ENCODE measurements at places on chromosomes 6 and 20. TPM values are rescaled to one million over a fixed set of nuclear protein-coding genes. Genes with fewer than 3 reads are reported as not detected.

PPP1R3G gene
- total RNA-seq = 3.3 TPM

PRR18 gene
- total RNA-seq = not detected

TPX2 gene
- 21.0 TPM for total RNA-seq

LST1 gene
- total RNA-seq = not detected

GPLD1 gene
- under 0.01 TPM for total RNA-seq

- no peaks in the 10 kb centered on the region for H3K36me3 ChIP-seq
- H3K27ac ChIP-seq = no peak within 1 kb of the TSS
- no peaks in the 10 kb centered on the region for H3K27me3 ChIP-seq
- DNase-seq = peak; percentile 43
Observed at GRCh38 chr6:24935366-24936152, at the start of gene RIPOR2. Gene RIPOR2 (minus strand): TSS chr6:24935960. CDS start chr6:24935898, 62 bp downstream.

DNA sequence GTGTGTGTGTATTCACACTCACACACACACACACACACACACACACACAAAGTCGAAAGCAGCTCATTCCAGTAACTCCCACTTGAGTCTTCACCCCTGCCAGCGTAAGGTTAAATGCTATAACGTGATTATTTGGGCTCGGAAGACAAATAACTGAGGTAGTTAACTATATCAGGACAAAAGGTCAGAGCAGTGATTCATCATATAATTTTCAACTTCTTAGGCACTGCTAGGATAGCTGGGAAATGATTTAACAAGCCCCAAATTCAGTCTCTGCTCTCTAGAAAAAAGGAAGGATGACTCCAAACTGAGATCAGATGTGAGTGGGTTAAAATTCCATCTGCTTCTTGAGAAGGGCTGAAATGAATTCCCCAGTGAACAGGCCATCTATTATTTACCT is 30.7 kb downstream of the HDGFL1 start:
- no peak overlapping the region for H3K27ac ChIP-seq
- no peak overlapping the region for H3K4me3 ChIP-seq
- peak; percentile 8 for DNase-seq
- H3K36me3 ChIP-seq = no peaks in the 10 kb centered on the region

GRCh38 chr20:63488315-63489251 is 10.3 kb downstream of the EEF1A2 start:
- DNase-seq = no peak
- no peak overlapping the region for H3K4me3 ChIP-seq
- H3K4me1 ChIP-seq = no peaks in the 10 kb centered on the region
- H3K27ac ChIP-seq = no peak overlapping the region
- H3K27me3 ChIP-seq = peaks cover 7% of the 10 kb centered on the region
- H3K36me3 ChIP-seq = no peaks in the 10 kb centered on the region

DNA sequence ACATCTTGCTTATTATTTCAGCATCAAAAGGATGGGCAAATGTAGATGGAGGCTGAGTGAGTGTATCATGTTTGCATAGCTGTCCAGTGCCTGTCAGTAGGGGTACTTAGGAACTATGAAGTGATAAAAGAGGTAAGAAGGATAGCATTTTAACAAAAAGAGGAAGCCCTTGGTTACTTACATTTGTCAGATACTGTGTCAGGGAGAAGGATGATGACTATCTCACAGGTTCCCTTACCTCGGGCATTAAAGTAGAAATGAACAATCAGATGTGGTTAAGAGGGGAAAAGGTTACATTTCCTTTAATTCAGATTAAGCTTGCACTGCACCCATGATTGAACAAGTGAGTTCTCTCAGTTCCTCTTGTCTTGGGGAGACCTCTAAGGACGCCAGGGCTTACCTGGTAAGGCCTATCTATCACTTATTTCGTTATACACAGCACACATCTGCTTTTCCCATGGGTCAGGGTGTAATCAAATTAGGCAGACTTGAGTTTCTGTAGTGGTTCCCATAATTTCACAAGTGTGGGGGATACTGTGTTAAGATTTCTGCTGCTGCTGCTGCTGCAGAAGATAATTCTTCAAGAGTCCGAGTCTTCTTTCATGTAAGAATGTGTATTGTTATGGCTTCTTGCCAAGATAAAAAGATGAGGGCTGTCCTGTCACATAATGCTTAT is 4.5 kb downstream of the FOXO3 start:
- peak overlapping the region; percentile 95 for H3K27ac ChIP-seq
- peaks cover 9% of the 10 kb centered on the region for H3K36me3 ChIP-seq
- peaks cover 24% of the 10 kb centered on the region for H3K4me1 ChIP-seq
- no peaks in the 10 kb centered on the region for H3K27me3 ChIP-seq
- peak overlapping the region; percentile 31 for H3K4me3 ChIP-seq
- DNase-seq = no peak

DNA sequence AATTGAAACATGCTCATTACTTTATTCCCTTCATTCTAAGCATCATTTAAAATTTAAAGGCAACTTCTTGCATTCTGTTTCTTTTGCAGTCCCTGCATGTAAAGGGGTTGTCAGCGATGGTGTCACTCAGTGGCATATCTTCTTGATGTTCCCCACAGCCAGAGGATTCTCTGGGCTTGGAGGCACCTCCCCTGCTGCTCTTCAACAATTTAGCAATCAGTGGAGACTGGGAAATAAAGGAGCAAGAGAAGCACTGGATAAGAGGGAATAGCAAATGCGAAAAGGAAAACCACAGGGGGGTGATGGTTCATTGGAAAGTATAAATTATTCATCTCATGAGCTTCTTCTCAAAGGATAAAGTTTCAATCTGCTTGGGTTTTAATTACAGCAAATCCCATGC is 30.7 kb upstream of the MC3R start:
- no peaks in the 10 kb centered on the region for H3K27me3 ChIP-seq
- no peak overlapping the region for H3K27ac ChIP-seq
- H3K4me3 ChIP-seq = no peak overlapping the region

DNA sequence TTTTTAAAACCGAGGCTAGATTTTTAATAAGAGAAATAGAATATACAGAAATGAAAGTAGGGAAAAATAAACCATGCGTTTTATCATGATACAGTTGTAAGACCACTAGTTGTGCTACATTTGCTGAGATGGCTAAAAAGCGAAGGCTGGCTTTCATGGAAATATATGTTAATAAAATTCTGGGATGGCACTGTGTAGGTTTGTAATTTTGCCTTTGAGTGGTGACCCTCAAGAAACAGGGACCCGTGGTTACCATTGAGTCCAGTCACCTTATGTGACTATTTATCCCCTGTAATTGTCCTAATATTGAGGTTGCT is 233.8 kb downstream of the ARHGAP18 start:
- no peak overlapping the region for H3K4me3 ChIP-seq
- H3K27ac ChIP-seq = no peak overlapping the region
- no peaks in the 10 kb centered on the region for H3K36me3 ChIP-seq
- H3K27me3 ChIP-seq = no peaks in the 10 kb centered on the region

- H3K36me3 ChIP-seq = no peaks in the 10 kb centered on the region
- no peaks in the 10 kb centered on the region for H3K4me1 ChIP-seq
- no peaks in the 10 kb centered on the region for H3K27me3 ChIP-seq
Observed at GRCh38 chr6:120945905-120946594, 388.2 kb downstream of the TBC1D32 start.

DNA sequence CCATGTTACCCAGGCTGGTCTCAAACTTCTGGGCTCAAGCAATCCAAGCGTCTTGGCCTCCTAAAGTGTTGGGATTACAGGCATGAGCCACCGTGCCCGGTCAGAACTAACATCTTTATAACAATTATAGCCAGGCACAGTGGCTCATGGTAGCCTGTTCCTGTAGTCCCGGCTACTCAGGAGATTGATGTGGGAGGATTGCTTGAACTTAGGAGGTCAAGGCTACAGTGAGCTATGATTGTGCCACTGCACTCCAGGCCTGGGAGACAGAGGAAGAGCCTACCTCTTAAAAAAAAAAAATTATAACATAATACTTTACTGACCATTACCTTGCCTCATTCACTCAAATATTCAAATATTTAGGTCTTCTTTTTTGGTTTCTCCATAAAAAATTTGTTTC is 16.8 kb upstream of the MYMX start:
- peaks cover under 1% of the 10 kb centered on the region for H3K27me3 ChIP-seq
- no peaks in the 10 kb centered on the region for H3K36me3 ChIP-seq
- no peak overlapping the region for H3K4me3 ChIP-seq
